ENCODE measurements at places on chromosomes 3 and 15.

- DNase-seq: no peak
Measured at GRCh38 chr3:192866804-192867203, 50.9 kb downstream of the MB21D2 start.

GRCh38 chr3:139994891-139995290, 59.9 kb downstream of the CLSTN2 start:
- no peak for DNase-seq

DNA sequence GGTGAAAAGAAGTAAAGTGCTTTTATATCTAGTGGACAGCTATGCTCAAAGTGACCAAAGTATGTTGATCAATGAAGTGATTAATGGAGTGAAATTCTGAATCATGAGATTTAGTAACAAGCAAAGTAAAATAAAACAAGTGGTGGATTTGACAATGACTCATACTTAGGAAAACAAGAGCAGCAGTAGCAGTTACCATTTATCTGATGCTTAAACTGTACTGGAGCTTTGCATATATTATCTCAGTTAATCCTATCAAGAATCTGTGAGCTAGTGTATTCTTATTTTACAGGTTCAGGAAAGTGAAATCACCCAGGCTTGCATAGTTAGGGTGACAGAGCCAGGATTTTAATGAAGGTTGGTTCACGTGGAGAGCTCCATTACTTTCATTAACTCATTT, 50.6 kb upstream of the SPATA16 start:
- DNase-seq: no peak

GRCh38 chr3:169389925-169390253, 273.6 kb downstream of the MECOM start:
- no peak for DNase-seq

DNA sequence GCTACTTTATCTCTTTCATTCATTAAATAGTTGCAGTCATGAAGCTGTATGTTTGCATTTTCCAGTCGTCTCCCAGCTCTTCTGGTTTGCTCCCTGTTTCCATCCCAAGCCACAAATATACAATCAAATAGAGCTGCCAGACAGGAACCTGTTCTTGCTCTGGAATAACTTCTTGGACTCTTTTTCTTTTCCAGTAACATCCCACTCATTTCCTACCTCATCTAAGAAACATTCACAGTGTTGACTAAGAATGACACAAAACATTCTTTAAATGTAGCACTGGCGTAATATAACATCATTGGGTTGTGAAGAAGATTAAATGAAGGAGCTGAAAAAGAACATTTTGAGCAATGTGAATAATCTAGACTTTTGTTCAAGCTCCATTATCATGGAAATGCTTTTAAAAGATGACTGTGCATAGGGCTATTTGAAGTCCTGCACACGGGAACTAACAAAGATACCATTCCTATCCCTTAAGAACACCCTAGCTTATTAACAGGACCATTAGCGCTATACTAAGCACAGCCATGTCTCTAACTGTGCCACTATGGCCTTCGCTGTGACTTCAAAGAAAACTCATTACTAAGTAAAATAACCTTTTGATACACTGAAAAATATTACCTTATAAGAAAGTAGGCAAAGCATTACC, 574.0 kb downstream of the NAALADL2 start:
- no peak for DNase-seq

DNA sequence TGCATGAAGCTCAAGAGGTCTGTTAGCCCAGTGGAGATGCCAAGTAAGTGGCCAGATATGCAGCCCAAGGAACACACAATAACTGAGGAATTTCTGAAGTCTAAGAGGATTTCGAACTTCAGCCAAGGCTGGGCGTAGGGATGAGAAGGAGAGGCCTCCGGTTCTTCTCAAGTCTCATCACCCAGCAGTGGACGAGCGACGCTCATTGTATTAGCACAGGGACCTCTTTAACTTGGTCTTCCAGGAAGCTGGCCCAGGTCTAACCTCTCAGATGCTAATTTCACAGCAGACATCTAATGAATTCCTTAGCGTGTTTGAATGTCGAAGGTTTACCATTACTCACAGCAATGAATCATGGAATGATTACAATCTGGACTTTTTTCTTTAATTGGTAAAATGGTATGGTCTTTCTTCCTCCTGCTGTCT, 85.0 kb downstream of the HES1 start:
- no peak for DNase-seq

GRCh38 chr3:52361898-52362297, 45.8 kb downstream of the DNAH1 start:
- no peak for DNase-seq

DNA sequence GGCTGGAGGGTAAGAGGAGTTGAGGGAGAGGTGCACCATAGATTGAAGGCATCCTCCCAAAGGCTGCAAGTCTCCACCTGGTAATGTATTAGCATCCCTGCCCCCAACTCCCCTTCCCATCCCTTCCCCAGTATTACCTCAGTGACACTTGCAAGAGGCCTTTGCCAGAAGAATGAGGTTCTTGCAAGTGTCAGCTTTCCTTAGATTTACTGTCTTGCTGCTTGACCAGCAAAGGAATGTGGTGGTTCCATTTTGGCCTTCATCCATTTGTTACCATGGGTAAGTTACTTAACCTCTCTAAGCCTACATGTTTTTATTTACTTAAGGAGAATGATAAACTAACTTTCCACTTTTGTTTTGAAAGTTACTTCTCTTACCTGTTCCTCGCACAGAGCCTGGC, 108.9 kb downstream of the LRTM1 start:
- no peak for DNase-seq

- DNase-seq: no peak
Measured at GRCh38 chr3:136731274-136731884, 20.8 kb downstream of the STAG1 start.

DNA sequence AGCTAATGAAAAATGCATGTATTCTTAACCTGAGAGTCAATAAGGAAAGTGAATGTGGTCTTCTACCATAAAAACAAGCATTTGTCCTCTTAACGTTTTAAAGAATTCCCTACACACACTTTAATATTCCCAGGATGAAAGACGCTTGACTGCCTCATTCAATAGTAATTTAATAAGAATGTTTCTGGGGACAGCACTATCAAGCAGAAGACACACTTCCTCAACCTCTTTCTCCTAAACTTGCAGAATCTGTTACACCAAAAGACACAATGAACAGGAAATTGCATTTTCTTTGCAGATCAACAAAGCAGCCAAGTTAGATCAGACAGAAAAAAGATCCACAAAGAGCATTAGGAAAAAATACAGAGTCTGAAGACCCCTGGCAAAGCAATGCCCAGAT, 97.7 kb downstream of the PLCH1 start:
- DNase-seq: no peak

- DNase-seq: no peak
Measured at GRCh38 chr3:60652829-60653228, 598.4 kb downstream of the FHIT start.

GRCh38 chr3:110813541-110813940, 258.1 kb upstream of the NECTIN3 start:
- DNase-seq: no peak

- no peak for DNase-seq
Measured at GRCh38 chr3:128411574-128412064, 55.1 kb downstream of the DNAJB8 start.

DNA sequence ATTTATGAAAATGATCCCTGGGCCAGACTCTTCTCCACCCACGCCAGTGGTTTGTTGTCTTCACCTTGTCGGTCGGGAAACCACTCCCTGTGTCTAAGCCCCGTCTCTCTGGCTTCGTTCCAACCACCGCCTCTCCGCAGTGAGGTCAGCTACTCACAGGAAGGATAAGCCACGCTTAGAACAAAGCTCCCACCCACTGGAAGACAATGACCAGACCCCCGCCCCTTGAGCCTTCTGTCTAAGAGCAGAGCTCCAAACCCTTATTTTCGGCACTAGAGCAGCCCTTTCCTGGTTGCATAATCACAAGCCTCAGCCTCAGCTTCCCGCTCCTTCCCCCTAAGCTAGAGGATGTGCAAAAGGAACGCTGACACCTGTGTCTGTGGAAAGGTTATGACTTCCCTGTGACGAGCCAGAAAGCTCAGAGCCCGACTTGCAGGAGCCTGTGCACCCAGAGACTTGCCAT, 114.9 kb upstream of the MEF2A start:
- DNase-seq: peak; percentile 48

DNA sequence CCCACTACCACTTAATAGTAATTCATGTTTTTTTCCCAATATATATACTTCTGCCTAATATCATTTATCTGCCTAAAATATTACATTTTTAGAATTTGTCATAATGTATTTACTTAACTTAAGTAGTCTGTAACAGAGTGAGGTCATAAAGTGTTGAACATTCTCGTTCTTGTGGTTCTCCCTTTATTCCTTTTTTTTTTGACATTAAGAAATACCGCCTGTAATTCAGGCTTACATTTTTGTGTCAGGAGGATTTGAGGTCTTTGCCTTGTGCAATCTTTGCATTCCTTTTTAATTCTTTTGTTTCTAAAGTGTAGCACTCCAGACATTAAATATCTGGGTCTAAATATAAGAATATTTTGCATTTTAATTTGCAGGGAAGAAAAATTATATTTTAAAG, 315.4 kb downstream of the PTPRG start:
- DNase-seq: no peak

GRCh38 chr3:116037954-116038911, 407.1 kb downstream of the LSAMP start:
- no peak for DNase-seq

DNA sequence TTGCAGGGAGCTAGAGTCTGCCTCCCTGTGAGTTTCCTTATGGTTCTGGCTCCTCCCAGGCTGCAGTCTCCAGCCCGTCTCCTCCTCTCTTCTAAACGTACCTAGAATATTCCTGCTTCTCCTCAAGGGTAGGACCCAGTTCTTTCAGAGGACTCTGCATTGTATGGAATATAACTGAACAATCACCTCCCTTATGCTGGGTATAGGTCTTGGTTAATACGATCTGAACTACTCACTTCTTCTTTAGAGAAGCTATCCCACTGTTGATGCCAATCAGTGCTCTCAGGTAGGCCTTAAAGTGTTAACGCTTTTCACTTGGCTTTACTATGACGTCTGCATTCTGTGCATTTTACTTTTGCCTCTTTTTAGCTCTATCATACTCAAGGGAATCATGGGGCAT, 98.5 kb downstream of the WNT7A start:
- no peak for DNase-seq

GRCh38 chr3:11019116-11019819, 26.7 kb downstream of the SLC6A1 start:
- no peak for DNase-seq

- no peak for DNase-seq
Measured at GRCh38 chr15:79178594-79178993, 88.0 kb upstream of the RASGRF1 start.

GRCh38 chr3:127743351-127744252, 70.8 kb downstream of the ABTB1 start:
- DNase-seq: no peak

GRCh38 chr15:70319466-70319865, 221.7 kb upstream of the TLE3 start:
- no peak for DNase-seq

DNA sequence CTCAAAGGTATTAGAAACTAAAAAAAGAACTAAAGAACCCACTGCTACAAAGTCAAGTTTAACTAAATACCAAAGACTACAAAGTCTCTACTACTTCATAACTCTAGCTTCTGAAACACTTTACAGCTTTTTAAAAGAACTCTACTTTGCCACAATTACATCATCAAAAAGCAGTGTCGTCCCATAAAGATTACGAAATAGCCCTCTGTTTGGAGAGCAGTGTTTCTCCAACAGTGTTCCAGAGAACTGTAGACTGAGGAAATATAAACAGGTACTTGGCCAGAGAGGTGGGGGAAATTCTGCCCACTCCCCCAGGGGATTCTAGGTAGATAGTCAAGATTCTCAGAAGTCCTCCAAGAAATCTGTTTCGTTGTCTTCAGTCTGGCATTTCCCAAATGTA, 225.6 kb downstream of the PDZRN3 start:
- DNase-seq: no peak

- DNase-seq: no peak
Measured at GRCh38 chr3:50204804-50205412, at the start of gene SLC38A3. SLC38A3 (plus strand) TSS chr3:50205271; CDS start chr3:50214200, 8,929 bp downstream.

DNA sequence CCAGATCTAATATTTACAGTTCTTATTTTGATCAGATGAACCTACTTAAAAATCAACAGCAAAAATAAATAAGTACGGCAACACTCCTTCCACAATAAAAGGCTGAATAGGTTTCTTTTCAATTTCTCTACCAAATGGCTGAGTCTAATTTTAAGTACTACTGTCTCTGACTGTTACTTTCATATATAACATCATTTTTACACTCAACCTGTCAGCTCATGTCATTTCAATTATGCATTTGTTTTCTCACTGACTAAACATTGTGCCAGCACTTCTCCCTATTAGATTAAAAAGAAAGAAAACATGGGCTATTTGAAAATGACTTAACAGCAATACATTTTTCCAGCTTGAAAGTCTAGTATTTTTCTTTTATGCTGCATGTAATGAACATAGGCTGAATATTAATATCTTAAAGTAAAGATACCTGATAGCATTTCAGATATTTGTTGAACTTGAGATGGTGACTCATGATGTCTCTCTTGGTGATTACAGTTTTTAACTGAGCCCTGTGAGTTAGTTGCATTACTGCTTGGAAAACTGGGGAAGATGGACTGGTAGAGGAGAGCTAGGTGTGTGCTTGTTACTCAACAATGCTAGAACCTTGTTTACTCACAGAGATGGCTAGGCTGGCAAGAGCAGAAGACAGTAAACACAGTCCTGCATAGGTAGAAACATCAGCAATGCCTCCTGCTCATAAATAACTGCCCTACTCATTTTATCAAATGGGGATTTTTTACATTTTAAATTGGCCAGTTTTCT, 73.9 kb downstream of the PEX5L start:
- DNase-seq: no peak

DNA sequence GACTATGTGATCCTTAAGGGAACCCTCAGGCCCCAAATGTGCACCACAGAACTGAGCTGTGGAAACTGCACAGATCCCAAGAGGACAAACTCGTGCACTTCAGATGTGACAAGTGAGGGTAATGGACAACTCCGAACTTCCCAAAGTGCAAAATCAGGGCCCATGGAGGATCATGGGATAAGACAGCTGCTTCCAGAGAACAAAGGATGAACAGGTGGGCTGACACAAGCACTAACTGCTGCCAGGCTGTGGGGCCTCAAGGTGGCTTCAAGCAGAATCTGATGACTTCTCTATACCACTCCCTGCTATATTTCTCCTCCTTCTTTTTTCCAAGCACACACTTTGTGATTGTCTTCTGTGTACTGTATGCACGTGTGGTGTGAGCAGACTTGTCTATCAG, 5.4 kb downstream of the TARS3 start:
- DNase-seq: no peak

- DNase-seq: no peak
Measured at GRCh38 chr15:25055356-25056068, 100.7 kb downstream of the SNRPN start.

DNA sequence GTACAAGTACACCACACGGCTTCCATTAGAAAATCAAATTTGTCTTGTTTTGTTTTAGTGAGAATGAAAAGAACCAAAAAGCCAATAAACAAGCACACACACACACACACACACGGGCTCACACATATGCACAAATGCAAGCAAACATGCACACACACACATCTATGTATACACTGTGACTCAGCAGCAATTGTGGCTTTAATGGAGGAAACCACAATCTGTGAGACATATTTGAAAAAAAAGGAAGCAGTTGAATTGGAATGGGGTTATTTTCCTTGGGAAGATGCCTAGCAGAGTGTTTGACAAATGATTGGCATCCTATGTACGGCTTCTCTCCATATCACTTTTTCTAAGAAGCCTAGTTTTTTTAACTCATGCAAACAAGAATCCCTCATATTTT, 201.1 kb upstream of the ARRDC4 start:
- DNase-seq: no peak

GRCh38 chr3:160707187-160707794, 30.3 kb downstream of the ARL14 start:
- DNase-seq: peak; percentile 39

- no peak for DNase-seq
Measured at GRCh38 chr15:33913459-33913858, 54.8 kb upstream of the CHRM5 start.
